ENCODE measurements at places on chromosomes 2 and 18. TPM values are rescaled to one million over a fixed set of nuclear protein-coding genes. Genes with fewer than 3 reads are reported as not detected.
A peak's percentile ranks its signal among the peaks of the same experiment; 100 is the strongest.

DNA sequence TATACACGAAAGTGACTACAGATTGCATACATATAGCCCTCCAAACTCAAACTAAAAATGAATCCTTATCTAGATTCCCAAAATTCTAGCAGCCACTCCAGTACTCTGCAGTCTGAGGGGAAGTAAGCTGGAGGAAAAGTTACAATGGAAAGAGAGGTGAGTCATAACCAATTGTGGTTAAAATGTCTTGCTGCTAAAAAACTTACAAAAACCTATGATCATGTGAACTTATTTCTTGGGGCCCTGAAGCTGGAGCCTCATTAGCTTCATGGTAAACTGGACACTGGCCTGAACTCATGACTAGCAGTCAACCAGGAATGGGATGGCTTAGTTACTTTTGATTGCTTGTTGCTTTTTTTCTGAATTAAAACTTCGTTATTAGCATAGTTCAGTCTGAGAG lies 175.9 kb downstream of the SLC4A3 start:
- DNase-seq: no peak

RAX gene
- not detected for total RNA-seq

GRCh38 chr18:11821643-11822237 lies 29.5 kb upstream of the CHMP1B start:
- no peak for DNase-seq

- DNase-seq: no peak
Measured at GRCh38 chr18:36295880-36296301, 1.6 kb upstream of the FHOD3 start.

GRCh38 chr2:216717907-216718615 lies 22.7 kb upstream of the IGFBP5 start:
- DNase-seq: no peak

UPP2 gene
- total RNA-seq: not detected

DNA sequence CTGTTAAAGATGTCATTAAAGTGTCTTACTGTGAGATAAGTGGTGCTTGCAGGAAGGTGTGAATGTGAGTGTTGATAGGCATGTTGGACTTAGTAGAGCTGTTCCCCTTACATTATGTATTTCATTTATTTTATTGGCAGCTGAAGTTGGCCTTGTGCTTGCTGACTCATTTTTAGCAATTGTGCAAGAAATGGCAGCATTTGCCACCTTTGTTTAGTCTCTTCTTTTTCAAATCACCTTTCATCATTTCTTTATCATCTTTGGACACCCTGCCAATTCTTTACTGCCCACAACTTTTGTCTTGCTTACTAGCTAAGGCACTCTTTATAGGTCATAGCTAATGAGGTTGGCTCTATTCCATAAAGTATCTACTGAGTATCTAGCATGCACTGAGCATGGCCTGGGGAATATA lies 130.3 kb upstream of the LYPD6 start:
- no peak for DNase-seq

- DNase-seq: no peak
Measured at GRCh38 chr2:25856377-25856776, 21.9 kb downstream of the ASXL2 start.

LAMA3 gene
- total RNA-seq: 6.7 TPM

GRCh38 chr2:220240641-220241040 lies 613.2 kb downstream of the SLC4A3 start:
- no peak for DNase-seq

PKDCC gene
- total RNA-seq: 138 TPM

DNA sequence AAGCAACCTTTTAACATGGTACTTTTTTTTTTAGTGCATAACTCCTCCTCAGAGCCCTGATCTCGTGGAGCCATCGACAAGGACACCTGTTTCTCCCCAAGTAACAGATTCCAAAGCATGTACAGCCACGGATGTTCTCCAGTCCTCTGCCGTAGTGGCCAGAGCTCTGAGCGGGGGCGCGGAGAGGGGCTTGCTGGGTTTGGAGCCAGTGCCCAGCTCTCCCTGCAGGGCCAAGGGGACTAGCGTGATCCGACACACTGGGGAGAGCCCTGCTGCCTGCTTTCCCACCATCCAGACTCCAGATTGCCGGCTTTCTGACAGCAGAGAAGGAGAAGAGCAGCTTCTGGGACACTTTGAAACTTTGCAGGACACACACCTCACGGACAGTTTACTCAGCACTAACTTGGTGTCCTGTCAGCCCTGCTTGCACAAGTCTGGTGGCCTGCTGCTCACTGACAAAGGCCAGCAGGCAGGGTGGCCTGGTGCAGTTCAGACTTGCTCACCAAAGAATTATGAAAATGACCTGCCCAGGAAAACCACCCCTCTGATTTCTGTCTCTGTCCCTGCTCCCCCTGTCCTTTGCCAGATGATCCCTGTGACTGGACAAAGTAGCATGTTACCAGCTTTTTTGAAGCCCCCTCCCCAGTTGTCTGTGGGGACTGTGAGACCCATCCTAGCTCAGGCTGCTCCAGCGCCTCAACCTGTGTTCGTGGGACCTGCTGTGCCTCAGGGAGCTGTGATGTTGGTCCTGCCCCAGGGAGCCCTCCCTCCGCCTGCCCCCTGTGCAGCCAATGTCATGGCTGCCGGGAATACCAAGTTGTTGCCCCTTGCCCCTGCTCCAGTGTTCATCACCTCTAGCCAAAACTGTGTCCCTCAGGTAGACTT lies 4.5 kb downstream of the KLF11 start:
- DNase-seq: no peak

- DNase-seq: no peak
Measured at GRCh38 chr2:228407821-228408220, 226.3 kb upstream of the SPHKAP start.

DNA sequence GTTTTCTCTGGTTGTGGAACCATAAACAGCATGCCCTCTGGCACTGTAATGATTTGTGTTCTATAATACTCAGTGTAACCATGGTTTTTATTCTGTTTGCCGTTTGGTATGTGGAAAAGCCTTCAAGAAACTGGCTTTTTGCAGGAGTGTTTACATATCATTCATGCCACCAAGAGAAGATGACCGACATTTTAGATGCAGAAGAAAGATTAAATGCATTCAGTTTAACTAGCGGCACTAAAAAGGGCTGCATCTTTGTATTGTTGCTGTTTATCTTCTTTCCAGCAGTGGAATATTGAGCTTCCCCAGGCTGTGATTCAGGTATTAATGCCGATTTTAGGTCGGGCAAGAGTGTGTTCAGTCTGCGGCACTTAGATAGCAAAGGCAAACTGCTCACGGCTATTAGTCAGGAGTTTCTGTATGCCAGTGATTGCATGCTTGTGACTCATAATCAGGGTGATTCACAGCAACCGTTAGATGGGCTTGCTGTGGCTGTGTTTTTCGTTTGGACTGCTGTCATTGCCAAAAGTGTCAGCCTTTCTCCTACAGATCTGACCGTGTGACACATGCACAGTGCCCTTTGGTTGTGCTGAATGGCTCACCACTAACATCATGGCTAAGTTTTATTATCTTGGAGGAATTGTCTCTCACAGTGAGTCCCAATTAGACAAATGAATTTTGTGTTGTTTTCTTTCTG lies 479.7 kb downstream of the PARD3B start:
- DNase-seq: peak; percentile 55

DNA sequence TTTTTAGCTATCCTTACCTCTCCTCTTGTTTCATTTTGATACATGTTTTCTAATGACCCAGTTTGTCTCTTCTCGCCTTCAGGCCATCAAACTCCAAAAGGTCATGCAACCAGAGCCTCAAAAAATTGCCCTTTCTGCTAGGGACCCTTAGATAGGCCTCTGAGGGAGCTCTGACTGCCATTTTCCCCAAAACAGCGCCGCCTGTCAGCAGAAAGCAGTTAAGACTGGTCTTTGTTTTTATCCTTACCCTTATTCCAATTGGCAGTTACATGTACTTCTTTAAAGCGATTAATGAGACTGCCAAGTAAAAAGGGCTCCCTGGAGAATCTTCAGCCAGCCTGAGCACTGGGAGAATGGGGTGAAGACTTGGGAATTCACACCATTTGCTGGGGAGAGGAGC lies 55.1 kb upstream of the RIT2 start:
- DNase-seq: no peak

DNA sequence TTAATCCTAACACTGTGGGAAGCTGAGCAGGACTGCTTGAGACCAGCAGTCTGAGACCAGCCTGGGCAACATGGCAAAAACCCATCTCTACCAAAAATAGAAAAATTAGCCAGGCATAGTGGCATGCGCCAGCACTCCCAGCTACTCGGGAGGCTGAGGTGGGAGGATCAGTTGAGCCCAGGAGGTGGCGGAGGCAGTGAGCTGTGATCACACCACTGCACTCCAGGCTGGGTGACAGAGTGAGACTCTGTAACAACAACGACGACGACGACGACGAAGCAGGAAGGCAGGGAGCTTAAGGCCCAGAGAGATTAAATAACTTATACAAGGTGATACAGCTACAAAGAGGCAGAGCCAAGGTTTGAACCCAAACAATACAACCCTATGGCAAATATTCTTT lies 37.3 kb downstream of the CFAP36 start:
- DNase-seq: no peak

- DNase-seq: no peak
Measured at GRCh38 chr2:187819624-187820023, 265.4 kb upstream of the TFPI start.

GRCh38 chr2:195367809-195368208 lies 289.2 kb upstream of the SLC39A10 start:
- no peak for DNase-seq
